Esophagus muscularis mucosa (tissue), 4 donors: ENCODE measurements at places on chromosomes 11 and 22. TPM values are rescaled to one million over a fixed set of nuclear protein-coding genes. Genes with fewer than 3 reads are reported as not detected.

DNA sequence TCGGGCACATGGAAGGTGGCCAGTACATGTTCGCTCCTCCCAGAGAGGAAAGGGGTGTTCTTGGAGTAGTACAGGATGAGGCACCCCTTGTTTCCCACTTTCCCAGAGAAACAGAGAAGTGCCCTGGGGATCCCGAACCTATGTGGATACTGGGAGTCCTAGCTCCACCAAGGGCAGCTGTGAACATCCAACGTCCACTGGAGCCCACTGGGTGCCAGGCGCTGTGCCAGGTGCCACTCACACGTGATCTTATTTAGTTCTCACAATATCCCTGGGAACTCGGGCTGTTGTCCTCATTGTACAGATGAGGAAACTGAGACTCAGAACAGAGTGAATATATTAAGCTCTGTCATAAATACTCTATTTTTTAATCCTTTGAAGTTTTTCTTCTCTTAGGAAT, 12.0 kb downstream of the SLCO2B1 start:
- no peak for DNase-seq

The CCDC15 gene
- total RNA-seq = 0.42 TPM

The GSTT2B gene
- total RNA-seq = 9.9 TPM

The ROBO4 gene
- total RNA-seq = 49.8 TPM

- DNase-seq = no peak
These were observed 8.2 kb upstream of the PLA2G3 start for GRCh38 chr22:31148488-31148887.

- DNase-seq = no peak
These were observed 153.4 kb downstream of the JRKL start for GRCh38 chr11:96543177-96543576.

GRCh38 chr11:133526790-133527189, 5.5 kb downstream of the OPCML start:
- DNase-seq = no peak

The CCDC157 gene
- total RNA-seq = 1.5 TPM

DNA sequence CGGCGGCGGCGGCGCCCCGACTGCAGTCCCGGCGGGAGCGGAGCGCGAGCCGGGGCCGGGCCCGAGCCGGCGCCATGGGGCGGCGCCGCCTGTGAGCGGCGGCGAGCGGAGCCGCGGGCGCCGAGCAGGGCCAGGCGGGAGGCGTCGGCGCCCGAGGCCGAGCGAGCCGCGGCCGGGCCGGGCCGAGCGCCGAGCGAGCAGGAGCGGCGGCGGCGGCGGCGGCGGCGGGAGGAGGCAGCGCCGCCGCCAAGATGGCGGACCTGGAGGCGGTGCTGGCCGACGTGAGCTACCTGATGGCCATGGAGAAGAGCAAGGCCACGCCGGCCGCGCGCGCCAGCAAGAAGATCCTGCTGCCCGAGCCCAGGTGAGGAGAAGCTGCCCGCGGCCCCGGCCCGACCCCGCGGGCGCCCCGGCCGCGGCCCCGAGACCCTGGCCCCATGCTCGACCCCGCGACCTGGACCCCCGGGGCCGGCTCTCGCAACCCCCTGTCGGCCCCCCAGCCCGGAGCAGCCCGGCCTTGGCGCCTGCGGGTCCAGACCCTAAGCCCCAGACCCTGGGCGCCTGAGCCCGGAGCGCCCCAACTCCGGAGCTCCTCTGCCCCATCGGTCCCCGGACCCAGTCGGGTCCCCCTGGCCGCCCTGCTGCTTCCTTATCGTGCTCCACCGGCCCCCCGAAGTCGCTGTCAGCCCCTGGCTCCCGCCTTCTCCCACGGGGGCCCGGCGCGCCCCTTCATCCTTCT, at the start of gene GRK2:
Gene GRK2 (plus strand): TSS at position 25 of the 739 bp plus-strand sequence. CDS start 227 bp downstream, at position 252.
- no peak for DNase-seq

- no peak for DNase-seq
These were observed 142.2 kb downstream of the HIPK3 start for GRCh38 chr11:33399421-33399820.

DNA sequence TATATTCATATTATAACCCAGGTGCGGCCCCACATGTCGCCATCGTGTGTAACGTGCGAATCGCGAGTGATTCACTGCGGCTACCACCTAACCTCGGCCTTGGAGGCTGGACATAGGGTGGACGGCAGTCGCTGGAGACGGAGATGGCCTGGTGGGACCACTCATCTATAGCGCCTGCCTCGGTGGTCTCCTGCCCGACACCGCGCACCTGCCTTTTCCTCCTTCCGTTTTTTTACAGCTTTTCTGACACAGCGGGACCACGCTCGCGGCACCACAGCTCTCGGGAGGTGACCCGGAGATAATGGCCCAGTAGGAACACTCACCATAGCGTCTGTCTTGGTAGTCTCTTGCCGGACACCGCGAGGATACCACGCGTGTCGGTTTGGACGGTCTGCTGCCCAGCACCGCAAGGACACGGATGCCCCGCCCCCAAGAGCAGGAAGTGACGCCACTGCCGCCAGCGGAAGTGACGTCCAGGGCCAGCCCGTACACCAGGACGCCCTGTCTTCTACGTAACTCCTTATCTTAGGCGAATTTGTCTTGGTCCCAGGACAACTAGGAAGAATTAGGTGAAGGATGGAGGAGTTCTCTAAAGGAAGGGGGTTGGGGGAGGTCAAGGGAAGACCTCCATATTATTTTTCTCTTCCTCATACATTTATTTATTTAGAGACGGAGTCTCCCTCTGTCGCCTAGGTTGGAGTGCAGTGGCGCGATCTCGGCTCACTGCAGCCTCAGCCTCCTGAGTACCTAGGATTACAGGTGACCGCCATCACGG, 6.4 kb downstream of the SNU13 start:
- peak; percentile 93 for DNase-seq

DNA sequence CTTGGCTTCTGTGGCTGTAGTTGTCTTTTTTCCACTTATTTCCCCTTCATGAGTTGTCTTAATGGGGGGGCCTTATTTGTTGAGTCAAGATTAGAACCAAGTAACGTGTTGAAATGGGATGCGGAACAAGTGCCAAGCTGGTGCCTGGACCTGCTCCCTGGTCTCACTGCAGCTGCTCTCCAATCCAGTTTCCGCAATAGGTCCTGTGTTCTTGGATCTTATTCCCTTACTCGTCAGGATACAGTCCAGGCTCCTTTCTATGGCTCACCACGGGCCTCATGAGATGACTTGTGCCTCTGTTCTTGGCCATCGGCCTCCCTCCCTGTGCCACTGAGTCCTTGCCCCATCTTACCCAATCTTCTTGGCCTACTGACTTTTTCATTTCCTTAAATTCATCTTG, 159.6 kb upstream of the CADM1 start:
- no peak for DNase-seq

- DNase-seq = no peak
These were observed 717.0 kb upstream of the CCDC90B start for GRCh38 chr11:84003181-84003580.
